ENCODE measurements at places on chromosomes 7 and 10. TPM values are rescaled to one million over a fixed set of nuclear protein-coding genes. Genes with fewer than 3 reads are reported as not detected.

- no peak for DNase-seq
Measured at GRCh38 chr7:128879461-128879938, 16.8 kb downstream of the ATP6V1F start.

GRCh38 chr10:60605476-60605875 is 172.8 kb upstream of the CDK1 start:
- no peak for DNase-seq

- DNase-seq, result no peak
Measured at GRCh38 chr7:1242606-1243289, 10.1 kb downstream of the UNCX start.

DNA2 gene
- 11.9 TPM for total RNA-seq

GRCh38 chr10:1920941-1921340 is 183.6 kb upstream of the ADARB2 start:
- no peak for DNase-seq

- DNase-seq, result no peak
Measured at GRCh38 chr10:80598084-80598798, 60.5 kb downstream of the SH2D4B start.

DNA sequence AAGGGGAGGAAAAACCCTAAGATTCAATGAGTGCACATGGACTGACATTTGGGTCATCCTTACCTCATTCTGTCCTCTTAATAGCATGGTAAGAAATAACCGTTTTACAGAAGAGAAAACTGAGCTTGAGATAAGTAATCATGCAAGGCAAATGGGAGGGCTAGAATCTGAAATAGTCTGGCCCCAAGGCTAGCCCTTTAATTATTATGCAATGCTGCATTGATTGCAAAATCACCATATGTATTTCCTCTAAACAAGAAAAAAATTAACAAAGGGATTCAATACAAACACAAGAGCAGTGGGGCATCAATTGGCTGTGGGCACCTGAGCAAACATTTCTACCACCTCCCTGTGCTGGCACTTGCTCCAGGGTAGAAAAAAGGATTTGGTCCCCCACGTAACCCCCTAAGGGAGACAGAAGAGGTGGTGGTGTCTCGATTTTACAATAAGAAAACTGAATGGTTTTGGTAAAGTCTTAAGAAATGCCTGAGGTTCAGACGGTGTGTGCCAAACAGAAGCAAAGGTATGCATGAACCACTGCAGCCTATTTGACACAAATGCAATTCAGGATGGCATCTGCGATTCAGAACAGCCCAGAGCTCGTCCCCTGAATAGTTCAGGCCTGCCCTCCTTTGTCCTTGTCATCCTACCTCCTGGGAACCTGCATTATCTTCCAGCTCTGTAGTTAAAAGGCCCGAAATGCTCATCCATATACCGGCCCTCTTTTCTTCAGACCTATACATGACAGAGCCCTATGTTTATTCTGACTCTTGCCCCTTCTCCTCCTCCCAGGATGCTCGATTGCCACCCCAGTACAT is 23.6 kb downstream of the PIP4K2A start:
- no peak for DNase-seq

- DNase-seq, result peak; percentile 65
Measured at GRCh38 chr10:123157210-123157609, 3.0 kb downstream of the BUB3 start.

- no peak for DNase-seq
Measured at GRCh38 chr7:25253714-25254113, 25.4 kb upstream of the NPVF start.

GRCh38 chr10:10901906-10902305 is 115.8 kb upstream of the CELF2 start:
- DNase-seq, result no peak
